ENCODE measurements at places on chromosomes 2 and 18.

GRCh38 chr2:2014251-2014771 is 270.0 kb upstream of the PXDN start:
- no peak for DNase-seq

DNA sequence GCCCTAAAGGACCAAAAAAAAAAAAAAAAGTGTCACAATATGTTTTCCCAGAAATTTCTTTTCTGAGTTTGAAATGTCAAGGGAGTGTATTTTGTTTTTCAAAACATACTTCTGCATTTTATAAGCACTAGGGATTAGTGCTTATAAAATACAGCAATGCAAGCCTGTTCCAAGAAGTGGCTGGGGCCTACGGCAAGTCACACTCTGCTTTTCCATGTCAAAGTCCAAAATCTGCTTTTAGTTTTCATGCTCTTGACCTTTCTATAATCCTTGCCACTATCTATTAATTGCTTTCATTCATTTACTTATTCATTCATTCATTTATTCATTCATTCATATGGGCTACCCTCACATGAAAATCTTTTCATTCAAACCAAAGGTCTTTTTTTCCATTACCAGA is 100.1 kb upstream of the UXS1 start:
- DNase-seq = no peak

DNA sequence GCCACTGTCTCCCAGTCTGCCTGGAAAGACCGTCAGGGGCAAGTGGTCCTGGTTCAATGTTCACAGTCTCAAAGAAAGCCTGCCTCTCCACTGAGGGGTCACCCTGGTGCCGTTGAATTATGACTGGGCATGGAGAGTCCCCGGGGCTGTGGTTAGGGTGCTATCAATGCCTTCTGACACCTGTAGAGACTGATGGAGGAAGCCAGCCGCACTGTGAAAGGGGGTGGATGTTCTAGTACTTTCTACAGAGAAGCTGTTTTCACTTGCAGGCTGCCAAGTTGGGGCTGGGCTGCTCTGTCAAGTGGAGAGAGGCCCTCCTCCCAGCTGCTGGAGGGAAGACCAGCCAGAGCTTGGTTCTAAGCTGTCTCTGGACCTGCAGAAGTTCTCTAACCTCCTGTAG is 80.5 kb downstream of the BCL2L11 start:
- DNase-seq = no peak

- no peak for DNase-seq
Measured at GRCh38 chr2:102385522-102385921, 29.9 kb downstream of the IL18R1 start.

DNA sequence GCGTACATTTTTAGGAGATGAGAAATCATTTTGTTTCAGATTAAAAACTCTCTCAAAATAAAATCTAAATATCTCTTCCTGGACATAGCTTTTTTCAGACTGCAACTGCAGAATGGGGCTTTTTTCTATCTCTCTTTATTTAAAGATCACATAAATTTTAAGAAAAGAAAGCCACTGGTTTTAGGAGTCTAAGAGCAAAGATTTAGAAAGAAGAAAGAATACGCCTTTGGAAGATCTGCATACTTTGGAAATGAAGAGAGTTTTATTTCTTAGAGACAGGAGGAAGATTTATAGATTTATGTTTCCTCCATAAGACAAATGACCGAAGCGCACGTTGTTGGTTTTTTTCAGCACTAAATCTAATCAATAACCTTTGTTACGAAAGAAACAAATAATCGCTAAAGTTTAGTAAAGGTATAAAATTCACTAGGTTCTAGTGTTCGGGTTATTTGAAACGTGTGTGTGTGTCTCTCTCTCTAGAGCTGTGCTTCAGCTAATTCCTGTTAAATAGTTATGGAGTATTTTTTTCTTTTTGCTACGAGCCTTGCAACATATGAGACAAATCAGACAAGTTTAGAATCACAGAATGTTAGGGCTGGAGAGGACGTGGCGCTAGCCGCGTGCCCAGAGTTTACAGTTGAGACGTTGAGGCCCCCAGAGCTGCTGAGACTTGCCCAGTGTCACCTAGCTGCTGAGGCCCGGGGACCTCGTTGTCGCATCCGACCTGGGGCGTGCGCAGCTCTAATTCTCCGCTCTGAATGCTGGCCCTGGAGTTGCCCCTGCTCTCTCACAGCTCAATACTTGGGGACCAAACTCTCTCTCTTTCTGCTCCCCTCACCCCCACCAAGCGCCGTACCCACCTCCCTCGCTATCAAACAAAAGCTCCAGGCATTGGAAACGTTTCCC is 69.9 kb downstream of the CTAGE1 start:
- DNase-seq = no peak

- no peak for DNase-seq
Measured at GRCh38 chr2:6008186-6008585, 316.0 kb downstream of the SOX11 start.

- no peak for DNase-seq
Measured at GRCh38 chr2:43675646-43676321, 445 bp downstream of the C1GALT1C1L start.

- DNase-seq = no peak
Measured at GRCh38 chr2:172929644-172930043, 146.0 kb upstream of the MAP3K20 start.

GRCh38 chr2:137925599-137925998 is 38.7 kb upstream of the HNMT start:
- DNase-seq = no peak

DNA sequence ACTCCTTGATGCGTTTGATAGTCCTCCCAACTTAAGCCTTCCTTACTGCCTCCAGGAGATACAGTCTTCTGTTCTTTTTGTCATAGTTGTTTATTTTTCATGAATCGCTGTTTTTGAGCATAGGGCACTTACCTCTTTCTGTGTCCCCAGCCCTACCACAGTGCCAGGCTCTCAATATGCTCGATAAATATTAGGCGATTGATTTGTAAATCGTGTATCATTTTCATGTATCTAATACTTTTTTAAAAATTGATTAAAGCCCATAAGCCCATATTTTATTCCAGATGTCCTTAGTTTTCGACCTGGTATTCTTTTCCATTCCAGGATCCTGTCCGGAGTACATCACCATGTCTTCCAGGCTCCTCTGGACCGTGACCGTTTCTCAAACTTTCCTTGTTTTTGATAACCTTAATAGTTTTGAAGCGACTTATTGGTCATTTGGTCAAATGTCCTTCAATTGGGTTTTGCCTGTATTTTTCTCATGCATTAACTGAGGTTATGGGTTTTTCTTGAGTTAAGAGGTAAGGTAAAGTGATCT is 444 bp upstream of the MMADHC start:
- DNase-seq = no peak

- no peak for DNase-seq
Measured at GRCh38 chr2:202127687-202128331, 54.8 kb downstream of the KIAA2012 start.

- no peak for DNase-seq
Measured at GRCh38 chr2:63189026-63189425, 138.4 kb downstream of the OTX1 start.

DNA sequence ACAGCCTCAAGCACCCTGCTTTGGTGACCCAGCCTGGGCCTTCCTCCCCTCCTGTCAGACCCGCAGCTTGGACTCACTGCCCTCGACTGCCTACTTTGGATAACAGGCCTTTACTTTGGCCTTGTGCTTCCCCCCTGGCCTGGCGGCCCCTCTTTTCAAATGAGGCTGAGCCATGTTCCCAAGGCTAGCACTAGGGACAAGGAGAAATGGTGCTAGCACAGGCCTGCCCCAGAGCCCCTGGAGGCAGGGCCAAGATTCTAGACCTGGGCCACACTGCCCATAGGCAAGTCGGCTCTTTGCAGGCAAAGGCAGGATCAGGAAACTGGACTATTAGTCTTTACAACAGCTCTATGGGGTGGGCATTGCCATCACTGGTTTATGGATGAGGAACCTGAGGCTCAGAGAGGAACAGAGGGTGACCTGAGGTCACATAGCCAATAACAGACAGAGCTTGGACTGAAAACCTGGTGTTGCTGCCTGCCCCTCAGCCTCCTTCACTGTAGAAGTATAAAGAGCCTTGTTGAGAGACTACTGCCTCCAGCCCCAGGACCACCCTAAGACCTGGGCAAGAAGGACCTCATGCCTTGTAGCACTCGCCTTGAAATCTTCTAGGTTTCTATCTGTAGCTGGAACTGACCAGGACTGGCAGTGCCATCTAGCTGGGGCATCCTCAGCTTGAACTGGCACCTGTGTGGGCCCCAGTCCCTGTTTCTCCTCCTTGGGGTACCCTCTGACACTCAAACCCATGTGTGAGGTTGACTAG is 266.3 kb downstream of the DYSF start:
- DNase-seq = no peak

DNA sequence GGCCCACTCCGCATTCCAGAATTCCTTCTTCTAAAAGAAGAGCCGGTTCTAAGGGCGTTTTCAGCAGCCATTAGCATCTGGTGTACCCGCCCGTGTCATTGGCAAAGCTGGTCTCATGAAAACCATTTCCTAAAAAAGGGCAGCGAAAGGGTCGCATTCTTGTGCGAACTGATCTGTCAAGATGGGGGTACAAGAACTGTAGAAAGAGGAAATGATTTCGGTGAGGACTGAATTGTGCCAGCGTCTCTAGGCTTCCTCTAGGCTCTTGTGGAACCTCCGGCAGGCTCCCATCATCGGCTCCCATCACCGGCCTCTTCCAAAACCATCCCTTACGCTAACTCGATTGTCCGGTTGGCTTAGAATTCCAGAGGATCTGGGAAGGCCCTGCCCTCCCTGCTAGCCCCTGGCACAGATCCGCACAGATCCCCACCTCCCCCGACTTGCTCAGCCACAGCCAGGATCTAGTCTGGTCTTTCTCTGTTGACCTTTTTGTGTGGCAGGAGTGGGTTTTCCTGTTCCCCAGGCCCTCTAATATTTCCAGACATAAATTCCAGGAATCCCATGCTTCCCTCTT is 1.3 kb downstream of the RAB31 start:
- no peak for DNase-seq

GRCh38 chr2:199160677-199161465 is 296.9 kb downstream of the SATB2 start:
- DNase-seq = no peak

GRCh38 chr2:110904779-110905148 is 172.4 kb downstream of the ACOXL start:
- DNase-seq = no peak

DNA sequence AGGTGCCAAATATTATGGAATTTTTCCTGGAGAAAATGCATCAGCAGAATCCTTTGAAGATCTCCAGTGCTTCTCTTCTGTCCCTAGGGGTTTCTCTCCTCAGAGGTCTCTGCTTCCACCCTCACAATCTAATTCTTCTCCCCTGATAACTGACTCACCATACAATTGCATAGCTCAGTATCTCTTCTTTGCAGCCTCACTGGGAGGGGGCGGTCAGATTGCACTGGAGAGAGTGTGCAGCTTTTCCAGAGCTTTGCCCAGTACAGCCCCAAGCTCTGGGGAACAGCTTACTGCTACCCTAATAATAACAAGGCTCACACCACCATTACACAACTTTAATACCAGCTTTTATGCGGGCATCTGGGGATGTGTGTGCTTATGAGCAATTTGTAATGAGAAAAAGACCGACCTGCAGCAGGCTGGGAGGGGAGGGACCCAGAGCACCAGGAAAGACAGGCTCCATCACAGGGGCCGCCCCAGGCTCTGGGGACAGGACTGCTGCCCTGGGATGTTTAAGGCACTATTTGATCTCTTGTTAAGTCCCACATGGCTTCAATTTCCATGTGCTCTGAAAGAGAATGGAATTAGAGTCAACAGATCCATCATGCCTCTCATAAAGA is 276.6 kb upstream of the SIX2 start:
- DNase-seq = no peak

Data from DMS79 treated with DMSO at 0.1 percent for 48 hours (cell line).